ENCODE measurements at places on chromosomes 3 and 15.

DNA sequence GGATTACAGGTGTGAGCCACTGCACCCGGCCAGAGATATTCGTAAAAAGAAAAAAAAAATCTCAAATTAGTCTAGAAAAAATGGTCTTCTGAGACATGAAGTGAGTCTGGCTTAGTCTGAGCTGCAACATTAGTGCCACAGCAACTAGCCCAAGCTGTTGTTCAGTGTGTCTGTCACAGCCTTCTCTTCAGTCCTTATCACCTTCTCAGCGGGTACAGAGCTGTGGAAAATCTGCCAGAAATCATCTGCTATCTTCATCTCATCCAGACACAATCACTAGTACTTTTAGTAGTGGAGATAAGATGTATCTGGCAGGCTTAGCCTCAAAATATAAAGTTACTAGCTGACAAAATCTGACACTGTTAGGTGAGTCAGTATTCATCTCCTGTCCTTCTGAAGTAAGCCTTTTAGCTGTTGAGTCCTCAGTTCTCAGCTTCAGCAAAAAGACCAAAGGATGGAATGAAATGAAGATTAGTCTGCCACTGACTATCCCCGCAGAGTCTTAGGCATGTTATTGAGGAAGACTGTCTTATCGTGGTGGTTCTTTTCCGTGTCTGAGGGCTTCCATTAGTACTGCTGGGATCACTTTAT lies 120.5 kb upstream of the CGNL1 start:
- no peak for DNase-seq

- no peak for DNase-seq
These were observed 13.1 kb downstream of the BSN start for GRCh38 chr3:49567406-49567805.

- no peak for DNase-seq
These were observed 348.5 kb upstream of the SOX2 start for GRCh38 chr3:181363231-181363630.

GRCh38 chr15:62745621-62746225 lies 296.8 kb upstream of the TPM1 start:
- no peak for DNase-seq

DNA sequence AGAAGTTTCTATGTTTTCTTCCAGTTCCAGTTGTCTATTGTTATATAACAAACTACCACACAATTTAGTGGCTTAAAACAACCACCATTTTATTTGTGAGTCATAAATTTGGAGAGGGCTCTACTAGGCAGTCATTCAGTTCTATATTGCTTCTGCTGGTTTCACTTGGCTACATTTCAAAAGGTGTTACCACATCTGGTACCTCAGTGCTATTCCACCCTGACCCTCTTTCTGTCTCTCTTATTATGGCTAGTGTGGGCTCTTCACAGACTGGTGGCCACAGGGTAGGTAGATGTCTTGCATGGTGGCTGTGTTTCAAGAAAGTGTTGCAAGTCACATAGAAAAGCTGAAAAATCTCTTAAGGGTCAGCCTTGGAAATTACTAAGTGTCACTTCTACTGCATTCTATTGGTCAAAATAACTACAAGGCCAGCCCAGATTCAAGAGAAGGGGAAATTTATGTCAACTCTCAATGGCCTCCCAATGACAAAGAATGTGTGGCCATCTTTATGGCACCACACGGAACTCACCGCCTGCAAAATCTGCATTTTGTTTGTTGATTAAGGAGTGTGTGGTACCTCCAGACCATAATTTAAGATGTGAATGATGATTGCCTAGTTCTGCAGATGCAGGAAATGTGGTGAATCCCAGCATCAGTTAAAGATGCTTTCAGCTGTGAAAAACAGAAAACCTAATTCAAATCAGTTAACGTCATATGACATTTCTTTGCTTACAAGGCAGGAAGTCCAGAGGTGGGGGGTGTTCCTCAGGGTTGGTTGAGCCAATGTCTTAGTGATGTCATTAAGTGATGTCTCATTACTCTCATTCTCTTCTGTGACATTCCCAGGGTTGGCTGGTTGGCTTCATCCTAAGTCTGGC lies 105.8 kb upstream of the RASGRP1 start:
- no peak for DNase-seq

DNA sequence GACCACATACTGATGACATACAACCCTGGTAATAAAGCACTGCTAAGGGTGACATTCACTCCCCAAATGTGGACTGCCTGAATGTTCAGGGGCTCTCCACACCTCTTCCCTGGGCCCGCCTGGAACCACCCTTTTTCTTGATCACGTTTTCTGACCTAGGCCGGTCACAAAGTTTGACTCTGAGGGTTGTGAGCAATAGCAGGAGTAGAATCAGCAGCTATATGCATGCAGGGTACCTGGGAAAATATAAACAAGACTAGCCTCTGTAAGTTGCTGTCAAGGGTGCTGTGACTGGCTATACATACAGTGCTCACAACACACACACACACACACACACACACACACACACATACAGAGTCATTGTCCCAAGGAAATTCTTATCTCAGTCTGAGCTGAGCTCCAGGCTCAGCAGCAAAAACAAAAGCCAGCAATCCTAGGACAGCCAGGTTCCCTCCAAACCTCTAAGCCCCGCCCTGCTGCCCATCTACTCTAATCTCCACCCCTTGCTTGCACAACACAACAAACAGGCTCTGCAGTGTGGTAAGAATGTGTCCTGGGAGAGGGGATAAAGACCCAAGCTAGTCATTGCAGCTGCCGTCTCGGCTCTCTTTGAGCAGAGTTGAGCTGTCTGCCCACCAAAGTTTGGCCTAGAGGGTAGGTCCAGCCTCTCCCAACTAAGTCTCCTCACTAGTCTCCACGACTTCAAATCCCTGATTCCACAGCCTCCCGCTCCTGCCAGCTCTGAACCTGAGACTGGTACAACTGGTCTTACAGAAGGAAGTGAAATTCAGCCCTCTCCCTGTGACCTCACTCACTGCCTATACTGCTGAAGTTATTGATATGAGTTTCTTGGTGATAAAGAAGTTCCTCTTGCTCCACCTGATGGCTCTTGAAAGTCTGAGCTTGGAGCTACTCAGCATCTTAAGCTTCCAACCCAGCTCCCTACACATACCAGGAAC lies 2.2 kb downstream of the BMF start:
- peak; percentile 71 for DNase-seq

DNA sequence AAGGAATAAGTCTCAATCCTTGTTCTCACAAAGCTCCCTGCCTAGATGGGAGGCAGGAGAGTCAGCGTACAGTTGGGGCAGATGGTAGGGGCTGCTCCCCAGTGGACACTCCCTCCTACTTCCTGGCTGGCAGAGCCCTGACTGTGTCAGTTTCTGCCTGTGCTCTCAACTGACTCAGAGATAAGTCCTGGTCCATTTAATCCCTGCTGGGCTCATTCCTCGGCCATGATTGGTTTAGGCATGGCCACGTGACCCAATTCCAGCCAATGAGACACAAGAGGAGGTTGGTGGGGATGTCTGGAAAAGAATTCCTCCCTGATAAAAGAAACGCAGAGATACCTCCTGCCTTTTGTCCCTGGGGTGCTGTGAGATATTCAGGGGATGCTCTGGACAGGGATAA lies 118.1 kb upstream of the SLC6A11 start:
- DNase-seq, result no peak

DNA sequence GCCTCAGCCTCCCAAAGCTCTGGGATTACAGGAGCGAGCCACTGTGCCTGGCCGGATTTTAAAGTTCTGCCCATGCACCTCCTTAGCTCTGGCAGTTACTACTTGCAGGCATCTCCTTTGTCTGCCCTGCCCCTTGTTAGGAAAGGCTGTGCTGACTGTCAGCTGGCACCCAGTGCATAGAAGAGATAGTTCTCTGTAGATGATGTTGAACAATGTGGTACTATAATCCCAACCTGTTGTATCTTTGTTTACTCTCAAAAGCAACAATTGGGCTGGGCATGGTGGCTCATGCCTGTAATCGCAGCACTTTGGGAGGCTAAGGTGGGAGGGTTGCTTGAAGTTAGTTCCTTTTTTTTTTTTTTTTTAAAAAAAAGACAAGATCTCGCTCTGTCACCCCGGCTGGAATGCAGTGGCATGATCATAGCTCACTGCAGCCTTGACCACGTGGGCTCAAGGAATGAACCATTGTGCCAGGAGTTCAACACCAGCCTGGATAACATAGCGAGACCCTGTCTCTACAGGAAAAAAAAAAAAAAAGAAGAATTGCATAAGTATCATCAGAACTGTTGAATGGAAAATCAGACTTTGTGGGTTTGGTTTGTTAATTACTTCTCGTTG lies 30.6 kb downstream of the FLNB start:
- no peak for DNase-seq

- DNase-seq, result no peak
These were observed 19.0 kb downstream of the TBC1D2B start for GRCh38 chr15:78058401-78058935.

DNA sequence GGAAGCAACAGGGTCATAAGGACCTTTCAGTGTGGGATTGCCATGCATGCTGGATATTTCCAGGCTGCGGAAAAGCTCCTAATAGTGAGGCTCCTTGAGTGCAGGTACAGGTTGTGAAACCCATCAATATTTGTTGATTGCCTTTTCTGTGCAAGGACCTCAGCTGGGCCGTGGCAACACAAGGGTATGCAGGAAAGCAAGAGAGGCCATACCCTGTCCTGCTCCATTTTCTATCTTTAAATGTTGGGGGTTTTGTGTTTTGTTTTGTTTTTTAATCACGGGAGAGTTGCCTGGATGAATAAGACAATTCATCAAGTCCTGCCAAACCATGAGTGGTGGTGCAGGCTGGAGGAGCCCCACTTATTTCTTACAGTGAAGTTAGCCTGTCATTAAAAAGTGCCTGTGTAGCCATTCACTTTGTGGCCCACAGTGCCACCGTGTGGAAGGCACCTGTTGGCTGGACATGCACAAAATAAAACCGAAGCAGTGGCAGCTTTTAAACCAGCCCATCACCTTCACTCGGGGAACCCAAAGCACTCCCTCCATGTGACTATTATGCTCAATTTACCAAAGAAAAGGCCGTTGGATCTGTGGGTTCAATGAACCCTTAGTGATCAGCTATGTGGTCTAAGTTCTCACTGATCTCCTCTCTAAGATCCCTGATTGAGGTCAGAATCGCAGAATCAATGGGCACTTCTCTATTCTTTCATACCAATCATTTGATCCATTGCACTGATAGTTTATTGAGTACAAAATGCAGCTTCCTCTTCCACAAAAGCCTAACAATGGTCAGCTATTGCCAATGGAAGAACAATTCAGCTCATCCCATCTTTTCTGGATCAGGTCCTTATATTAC lies 42.2 kb downstream of the CLDN18 start:
- DNase-seq, result peak; percentile 40

- no peak for DNase-seq
These were observed 680 bp downstream of the POC1A start for GRCh38 chr3:52153389-52154096.

DNA sequence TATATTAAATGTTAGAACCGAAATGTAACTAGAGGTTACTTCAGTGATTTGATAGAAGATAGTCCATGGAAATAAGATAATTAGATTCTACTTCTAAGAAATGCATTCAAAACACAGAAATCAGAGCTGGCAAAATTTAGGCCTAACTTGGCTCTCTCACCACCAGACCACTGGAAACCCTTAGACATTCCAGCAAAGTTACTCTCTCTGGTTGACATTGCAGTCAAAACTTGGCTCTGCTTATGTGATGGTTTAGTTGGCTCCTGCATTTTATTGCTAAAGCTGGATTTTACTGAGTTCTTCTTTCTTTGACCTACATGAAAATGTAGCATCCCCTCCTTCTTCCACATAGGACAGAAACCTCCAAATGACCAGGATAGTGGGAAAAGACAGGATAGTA lies 35.4 kb upstream of the CBLB start:
- DNase-seq, result no peak

GRCh38 chr3:101695779-101696372 lies 9.4 kb upstream of the RPL24 start:
- no peak for DNase-seq

DNA sequence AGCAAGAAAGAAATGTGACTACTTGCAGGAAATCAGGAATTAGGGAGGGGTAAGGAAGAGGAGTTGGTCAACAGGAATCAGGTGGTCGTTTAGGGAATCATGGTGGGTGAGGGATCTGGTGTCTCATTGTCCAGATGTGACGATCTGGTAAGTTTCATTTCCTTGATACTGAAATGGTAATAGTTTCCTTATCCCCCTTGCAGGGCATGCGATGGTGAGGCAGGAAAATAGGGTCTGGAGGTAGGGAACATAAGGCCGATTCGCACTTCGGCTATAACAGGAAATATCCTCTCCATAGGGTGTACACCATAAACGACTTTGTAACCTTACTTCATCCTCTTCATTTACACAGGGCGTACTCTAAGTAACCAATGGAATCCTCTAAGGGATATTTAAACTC lies 574 bp upstream of the LRRC34 start:
- no peak for DNase-seq

- DNase-seq, result no peak
These were observed 7.6 kb upstream of the SEMA7A start for GRCh38 chr15:74441248-74441941.

GRCh38 chr3:123157598-123158287 lies 44.0 kb upstream of the SEC22A start:
- DNase-seq, result no peak

DNA sequence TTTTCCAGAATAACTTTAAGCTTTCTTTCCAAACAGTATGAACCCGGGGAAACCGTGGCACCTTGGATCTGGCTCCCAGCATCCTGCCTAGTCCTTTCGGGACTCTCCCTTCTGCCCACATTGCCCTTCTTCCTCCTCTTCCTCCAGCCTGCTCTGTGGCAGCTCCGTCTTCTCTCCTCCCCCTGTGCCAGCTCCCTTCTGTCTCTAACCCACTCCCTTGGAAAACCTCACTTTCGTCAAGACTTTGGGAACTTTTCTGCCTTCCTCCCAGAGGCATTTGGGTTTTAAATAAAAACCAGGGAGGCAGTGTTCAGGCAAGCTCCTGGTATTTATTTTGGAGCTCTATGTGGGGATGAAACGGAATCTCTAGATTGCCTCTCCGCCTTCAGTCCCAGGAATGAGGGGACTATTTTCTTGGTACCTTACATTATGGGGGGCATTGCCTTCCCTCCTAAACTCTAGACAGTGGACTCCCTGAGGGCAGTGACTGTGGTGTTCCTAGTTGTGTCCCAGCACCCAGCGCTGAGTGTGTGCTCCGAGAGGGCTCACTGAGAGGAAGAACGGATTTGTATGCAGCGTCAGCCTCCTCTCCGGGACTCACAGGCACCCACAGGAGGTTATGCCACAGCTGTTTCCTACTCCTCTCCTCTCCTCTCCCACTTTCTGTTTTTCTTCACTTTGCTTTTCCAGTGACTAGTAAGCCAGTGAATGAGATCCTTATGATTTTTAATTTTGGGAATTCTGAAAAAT lies 105.4 kb upstream of the MRPS22 start:
- DNase-seq, result no peak

GRCh38 chr3:9168241-9168741 lies 81.2 kb downstream of the SRGAP3 start:
- no peak for DNase-seq

Data from left cardiac atrium (tissue), 4 donors.